ENCODE measurements at places on chromosomes 2 and 18. TPM values are rescaled to one million over a fixed set of nuclear protein-coding genes. Genes with fewer than 3 reads are reported as not detected.

Gene GAD1
- total RNA-seq = 4.7 TPM

Gene TXNDC2
- total RNA-seq = 0.07 TPM

Gene OR6B2
- total RNA-seq = not detected

Gene TBR1
- total RNA-seq = not detected

Gene LBX2
- total RNA-seq = 0.89 TPM

Gene IL36G
- total RNA-seq = not detected

Gene TTC21B
- total RNA-seq = 11.4 TPM

Gene IL18R1
- 2.4 TPM for total RNA-seq

Gene CAPN14
- total RNA-seq = 0.14 TPM

Gene ARMC9
- 42.7 TPM for total RNA-seq

Gene EVA1A
- 19.0 TPM for total RNA-seq

Gene CD207
- not detected for total RNA-seq

Gene CFAP221
- 0.29 TPM for total RNA-seq

Gene SLC23A3
- total RNA-seq = 1.2 TPM

Gene FANCL
- total RNA-seq = 13.8 TPM

Gene KIF5C
- 24.3 TPM for total RNA-seq

Gene MEP1B
- not detected for total RNA-seq

Gene ACVR2A
- total RNA-seq = 25.2 TPM

Gene ATP6V1B1
- not detected for total RNA-seq

Gene ANKRD62
- total RNA-seq = not detected

Gene MYOM1
- total RNA-seq = 0.57 TPM

Gene MAPRE2
- 27.4 TPM for total RNA-seq

Gene ZNF396
- 1.4 TPM for total RNA-seq

Gene DNAJC27
- 3.5 TPM for total RNA-seq

Gene SDC1
- total RNA-seq = 74.3 TPM

Gene DOK6
- total RNA-seq = 3.1 TPM

Gene PJVK
- total RNA-seq = 2.4 TPM

Gene ST8SIA3
- 1.2 TPM for total RNA-seq

Gene EGR4
- not detected for total RNA-seq

Gene ATP6V1C2
- 0.14 TPM for total RNA-seq

Gene TUBA3E
- total RNA-seq = not detected

Gene CD8B2
- total RNA-seq = not detected

Gene ZEB2
- 84.9 TPM for total RNA-seq

Gene TRIM54
- total RNA-seq = not detected

Gene GPR55
- total RNA-seq = 0.12 TPM

Gene FBLN7
- not detected for total RNA-seq

Gene APOB
- 0.07 TPM for total RNA-seq

Gene DNAJC5G
- not detected for total RNA-seq

Gene ASB18
- not detected for total RNA-seq

Gene ABCG5
- not detected for total RNA-seq

Gene PER2
- total RNA-seq = 2.0 TPM

Gene FAHD2A
- 23.4 TPM for total RNA-seq

Gene IL1F10
- total RNA-seq = not detected

Gene LYPD6B
- total RNA-seq = 1.1 TPM

Gene UGT1A5
- total RNA-seq = not detected

Gene SLC30A3
- total RNA-seq = 0.16 TPM

Gene SLC1A4
- total RNA-seq = 48.9 TPM

Gene HOXD13
- total RNA-seq = not detected

Gene KLF7
- total RNA-seq = 81.2 TPM

Gene BMP10
- not detected for total RNA-seq

Gene REG3G
- not detected for total RNA-seq
